ENCODE measurements at places on chromosomes 7 and 10.
A peak's percentile ranks its signal among the peaks of the same experiment; 100 is the strongest.

DNA sequence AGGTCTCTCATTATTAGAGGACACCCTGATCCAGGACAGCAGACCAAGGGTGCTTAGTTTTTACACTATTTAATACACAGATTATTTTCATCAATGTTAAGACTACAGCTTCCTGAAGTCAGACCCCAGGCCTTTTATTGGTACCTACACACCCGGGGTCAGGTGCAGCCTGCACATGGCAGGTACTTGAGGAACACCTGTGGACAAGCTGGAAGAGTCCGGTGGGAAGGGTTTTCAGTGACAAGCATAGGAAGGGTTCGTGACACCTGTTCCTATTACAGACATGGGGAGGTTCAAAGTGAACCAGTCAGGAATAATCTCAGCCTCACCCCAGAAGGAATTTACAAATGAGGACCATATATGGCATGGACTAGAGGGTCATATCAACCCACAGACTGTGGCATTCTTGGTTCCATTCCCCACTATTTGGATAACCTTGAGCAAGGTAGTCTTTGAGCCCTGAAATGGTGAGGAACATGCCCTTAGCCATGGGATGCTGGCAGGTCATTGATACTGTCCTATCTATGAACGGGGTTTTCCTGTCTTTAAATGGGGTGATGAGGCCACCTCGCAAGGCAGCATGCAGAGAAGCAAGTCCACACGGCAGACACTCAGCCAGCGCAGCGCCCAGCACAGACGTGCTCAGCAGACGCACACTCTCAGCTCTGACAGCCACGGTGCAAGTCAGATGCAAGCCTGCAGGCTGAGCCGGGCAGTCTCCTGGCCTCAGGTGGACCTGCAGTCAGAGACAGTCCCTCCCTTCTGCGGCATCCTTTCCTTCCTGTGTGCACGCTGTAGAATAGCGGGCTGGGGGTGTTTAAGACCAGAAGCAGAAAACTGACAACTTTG is 624.9 kb downstream of the PTPRN2 start:
- no peak for DNase-seq

- no peak for DNase-seq
Measured at GRCh38 chr10:116688741-116689495, 53.4 kb downstream of the HSPA12A start.

GRCh38 chr7:6637544-6638229 is 569 bp downstream of the ZNF316 start:
- peak; percentile 23 for DNase-seq

DNA sequence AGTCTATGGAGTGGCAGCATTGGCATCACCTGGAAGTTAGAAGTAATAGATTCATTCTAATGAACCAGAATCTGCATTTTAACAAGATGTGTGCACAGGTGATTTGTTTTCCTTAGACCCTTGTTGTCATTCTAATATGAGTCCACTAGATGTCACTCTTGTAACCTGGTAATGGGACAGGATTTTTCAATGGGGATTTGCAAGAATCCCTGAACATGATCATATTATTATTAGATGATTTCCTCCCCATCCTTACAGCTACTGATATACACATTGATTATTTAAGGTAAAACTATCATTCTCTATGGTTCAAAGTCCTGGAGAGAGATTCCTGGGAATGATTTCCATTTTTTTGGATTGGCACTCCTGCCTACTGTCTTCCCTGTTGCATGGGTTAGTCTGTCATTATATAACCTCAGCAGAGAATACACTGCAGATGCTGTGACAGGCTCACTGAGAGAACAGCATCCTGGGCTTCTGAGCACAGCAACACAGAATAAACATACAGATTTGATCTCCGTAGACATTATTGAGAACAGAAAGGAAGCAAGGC is 194.9 kb downstream of the SUGCT start:
- DNase-seq, result no peak

DNA sequence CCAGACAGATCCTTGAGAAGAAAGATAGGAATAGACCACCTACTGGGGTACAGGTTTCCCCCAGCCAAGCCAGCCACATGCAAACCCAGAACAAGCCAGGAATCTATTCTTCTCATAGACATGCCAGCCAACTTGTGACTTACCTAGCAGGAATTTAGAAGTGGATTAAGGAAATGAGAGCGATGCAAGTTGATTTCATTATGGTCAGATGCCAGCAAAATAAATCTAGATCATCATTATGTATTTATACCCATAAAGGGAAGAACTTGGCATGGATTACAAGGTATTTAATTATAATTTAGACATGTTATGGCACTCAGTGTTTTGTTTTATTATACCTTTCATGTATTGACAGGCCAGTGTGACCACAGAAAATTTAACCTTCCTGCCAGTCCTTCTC is 32.8 kb downstream of the SLC35G1 start:
- no peak for DNase-seq

All from stimulated activated CD8-positive, alpha-beta memory T cell treated with anti-CD3 and anti-CD28 coated beads, Interleukin-7, amount 100 ng/mL, for 1 hour (primary cell).